Left cardiac atrium (tissue), 4 donors: ENCODE measurements at places on chromosomes 3 and 15. TPM values are rescaled to one million over a fixed set of nuclear protein-coding genes. Genes with fewer than 3 reads are reported as not detected.

GP9 gene
- 0.29 TPM for total RNA-seq

TM4SF18 gene
- total RNA-seq: 12.5 TPM

CD80 gene
- total RNA-seq: 0.21 TPM

TM4SF1 gene
- 125 TPM for total RNA-seq

SMCO1 gene
- 28.5 TPM for total RNA-seq

GRM7 gene
- 0.10 TPM for total RNA-seq

ATP13A5 gene
- total RNA-seq: not detected

GABRB3 gene
- 56.8 TPM for total RNA-seq

RLBP1 gene
- total RNA-seq: not detected

GYG1 gene
- total RNA-seq: 125 TPM

SMAD6 gene
- total RNA-seq: 51.5 TPM
